GM12864 (cell line): ENCODE measurements at places on chromosomes 6 and 20.

- peak; percentile 62 for DNase-seq
Measured at GRCh38 chr6:37381579-37381978, 27.8 kb downstream of the RNF8 start.

DNA sequence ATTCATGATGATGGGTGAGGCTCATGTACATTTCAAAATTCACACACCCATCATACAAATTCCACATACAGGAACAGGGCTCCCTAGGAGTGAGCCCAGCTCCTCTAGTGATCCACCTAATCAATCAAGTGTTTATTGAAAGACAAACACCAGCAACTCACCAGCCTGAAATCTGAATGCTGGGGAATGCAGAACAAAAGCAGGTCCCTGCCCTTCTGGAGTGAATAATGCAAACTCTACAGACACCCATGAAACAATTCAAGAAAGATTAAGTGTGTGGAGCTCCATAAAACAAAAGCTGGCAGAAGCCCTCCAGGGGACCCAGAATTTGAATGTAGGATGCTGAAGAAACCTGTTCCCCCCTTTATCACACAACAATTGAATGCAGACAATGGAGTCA is 396.7 kb upstream of the JARID2 start:
- no peak for DNase-seq

GRCh38 chr6:5379647-5380242 is 118.4 kb downstream of the FARS2 start:
- peak; percentile 19 for DNase-seq

DNA sequence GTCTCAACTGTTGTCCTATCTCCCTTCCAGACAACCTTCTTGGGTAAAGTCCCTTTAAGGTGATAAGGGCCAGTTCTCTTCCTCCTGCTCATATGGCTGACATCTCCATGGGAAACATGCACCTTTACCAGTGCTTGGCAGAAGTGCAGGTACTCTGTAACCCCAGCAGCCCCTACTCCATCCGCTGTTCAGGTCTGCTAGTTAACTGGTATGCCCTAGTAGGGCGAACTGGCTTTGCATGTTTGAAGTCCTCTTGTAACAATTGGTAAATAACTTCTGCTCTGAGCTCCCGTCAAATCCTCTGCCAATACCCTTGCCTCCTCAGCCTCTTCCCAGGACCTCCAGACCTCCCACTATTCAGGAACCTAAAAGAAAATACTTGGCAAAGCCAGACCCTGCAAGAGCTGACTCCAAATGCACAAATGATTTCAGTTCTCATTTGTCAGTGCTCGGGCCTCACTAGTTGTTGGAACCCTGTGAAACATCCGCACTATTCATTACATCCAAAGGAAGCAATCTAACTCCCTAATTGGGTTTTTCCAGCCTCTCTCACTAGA is 703.7 kb downstream of the MAFB start:
- no peak for DNase-seq

- DNase-seq, result no peak
Measured at GRCh38 chr6:93962566-93962965, 543.2 kb upstream of the EPHA7 start.

GRCh38 chr6:18004256-18004985 is 17.0 kb upstream of the KIF13A start:
- DNase-seq, result no peak

DNA sequence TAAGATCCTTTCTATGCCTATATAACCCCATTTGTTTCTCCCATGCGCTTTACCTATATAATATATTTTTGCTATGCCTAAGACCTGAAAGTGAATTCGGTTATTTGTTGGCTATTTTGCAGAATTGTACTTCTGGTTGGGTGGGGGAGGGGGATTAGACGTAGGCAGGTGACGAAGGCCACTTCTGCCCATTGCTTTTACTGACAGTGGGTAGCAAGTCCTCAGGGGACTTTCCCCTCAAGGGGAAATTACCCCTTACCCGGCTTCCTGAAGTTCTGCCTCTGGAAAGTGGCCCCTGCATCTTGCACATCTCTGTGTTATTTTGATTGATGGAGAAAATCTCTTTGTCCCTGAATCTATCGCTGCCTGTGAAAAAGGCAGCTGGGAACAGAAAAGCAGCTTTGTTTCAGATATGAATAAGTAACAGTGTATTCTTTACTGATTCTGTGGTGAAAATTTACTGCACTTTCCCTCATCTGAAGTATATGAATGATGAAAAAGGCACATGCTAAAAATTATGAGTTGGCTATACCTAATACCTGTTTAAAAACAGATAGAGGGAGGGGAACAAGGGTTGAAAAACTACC is 133.9 kb downstream of the UTRN start:
- no peak for DNase-seq

GRCh38 chr6:132209351-132209750 is 191.9 kb downstream of the MOXD1 start:
- DNase-seq, result no peak

GRCh38 chr6:110999634-111000270 is 17.9 kb downstream of the RPF2 start:
- no peak for DNase-seq

GRCh38 chr6:86856937-86857563 is 80.3 kb upstream of the HTR1E start:
- no peak for DNase-seq

DNA sequence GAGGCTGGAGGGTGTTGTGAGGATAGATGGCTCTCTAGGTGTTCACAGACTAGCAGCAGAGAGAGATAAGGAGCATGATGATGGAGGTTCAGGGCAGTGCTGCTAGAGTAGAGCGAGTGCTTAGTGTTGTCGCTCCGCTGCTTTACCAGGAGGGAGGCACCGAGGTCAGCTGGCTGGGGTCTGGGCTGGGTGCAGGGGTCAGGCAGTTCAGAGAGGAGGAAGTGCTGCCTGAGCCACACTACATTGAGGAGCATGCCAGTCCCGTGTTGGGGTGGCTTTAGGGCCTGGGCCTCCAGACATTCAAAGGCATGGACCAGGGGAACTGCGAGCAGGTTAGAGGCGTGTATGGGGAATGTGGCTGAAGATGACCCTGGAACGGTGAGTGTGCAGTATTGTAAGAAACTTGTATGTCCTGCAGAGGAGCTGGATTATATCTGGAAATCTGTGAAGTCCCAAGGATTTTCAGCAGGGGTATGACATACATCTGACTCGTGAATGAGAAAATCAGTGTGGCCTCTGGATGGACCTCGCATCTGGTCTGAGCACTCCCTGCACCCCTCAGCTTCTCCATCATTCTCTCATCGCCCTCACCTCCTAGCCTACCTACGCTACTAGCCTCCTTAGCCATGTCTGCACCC is 66.9 kb downstream of the IGF2R start:
- no peak for DNase-seq

- DNase-seq, result no peak
Measured at GRCh38 chr6:72669324-72669723, 47.5 kb downstream of the KCNQ5 start.

GRCh38 chr20:23624324-23624691 is 13.4 kb downstream of the CST3 start:
- DNase-seq, result no peak

GRCh38 chr20:5080384-5080877 is 39.3 kb downstream of the PCNA start:
- no peak for DNase-seq

DNA sequence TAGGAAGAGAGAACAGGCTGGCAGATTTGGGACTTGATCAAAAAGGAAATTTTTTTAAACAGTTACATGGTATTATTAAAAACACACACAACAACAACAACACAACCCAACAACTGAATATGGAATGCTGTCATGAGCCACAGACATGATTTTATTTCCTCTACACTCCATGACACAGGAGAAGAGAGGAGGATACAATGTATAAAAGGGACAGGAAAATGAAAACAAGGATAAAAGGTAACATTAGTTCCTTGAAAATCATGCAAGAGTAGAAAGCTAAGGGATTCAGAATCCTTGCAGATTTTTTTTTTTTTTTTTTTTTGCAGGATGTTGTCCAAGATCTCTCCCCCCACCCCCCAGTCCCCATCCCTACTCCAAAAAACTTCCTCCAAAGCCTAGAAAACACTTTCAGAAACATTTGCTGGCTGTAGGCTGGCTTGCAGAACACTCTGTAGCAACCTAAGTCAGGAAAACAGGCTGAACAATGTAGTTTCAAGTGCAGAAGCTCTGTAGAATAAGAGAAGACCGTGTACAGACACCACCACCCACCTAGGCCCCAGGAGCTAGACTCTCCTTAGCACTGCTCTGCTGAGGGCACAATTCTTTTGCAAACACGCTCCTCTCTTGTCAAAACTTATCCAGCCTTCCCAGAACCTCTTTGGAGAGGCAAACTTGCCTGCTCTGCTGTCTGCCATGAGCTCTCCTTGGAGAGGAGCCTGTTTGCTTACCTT is 845 bp downstream of the ZMYND8 start:
- no peak for DNase-seq

- DNase-seq, result no peak
Measured at GRCh38 chr20:32975698-32976674, 28.2 kb downstream of the SUN5 start.

GRCh38 chr6:11976489-11976888 is 35.6 kb upstream of the HIVEP1 start:
- DNase-seq, result no peak

DNA sequence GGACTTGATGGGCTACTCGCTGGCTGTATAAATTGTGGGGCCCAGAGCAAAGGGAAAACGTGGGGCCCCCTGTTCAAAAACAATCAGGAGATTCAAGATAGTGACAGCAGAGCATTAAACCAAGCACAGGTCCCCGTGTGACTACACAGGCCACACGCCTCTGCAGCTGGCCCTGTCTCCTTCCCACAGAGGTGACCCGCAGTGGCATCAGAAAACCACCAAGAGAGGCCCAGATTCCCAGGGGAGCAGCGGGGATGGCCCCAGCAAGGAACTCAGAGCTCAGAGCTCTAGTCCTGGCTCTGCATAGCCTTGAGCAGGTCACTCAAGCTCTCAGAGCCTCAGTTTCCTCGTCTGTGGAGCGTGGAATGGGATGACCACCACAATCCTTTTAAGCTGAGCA is 57.6 kb downstream of the CPNE5 start:
- DNase-seq, result no peak

DNA sequence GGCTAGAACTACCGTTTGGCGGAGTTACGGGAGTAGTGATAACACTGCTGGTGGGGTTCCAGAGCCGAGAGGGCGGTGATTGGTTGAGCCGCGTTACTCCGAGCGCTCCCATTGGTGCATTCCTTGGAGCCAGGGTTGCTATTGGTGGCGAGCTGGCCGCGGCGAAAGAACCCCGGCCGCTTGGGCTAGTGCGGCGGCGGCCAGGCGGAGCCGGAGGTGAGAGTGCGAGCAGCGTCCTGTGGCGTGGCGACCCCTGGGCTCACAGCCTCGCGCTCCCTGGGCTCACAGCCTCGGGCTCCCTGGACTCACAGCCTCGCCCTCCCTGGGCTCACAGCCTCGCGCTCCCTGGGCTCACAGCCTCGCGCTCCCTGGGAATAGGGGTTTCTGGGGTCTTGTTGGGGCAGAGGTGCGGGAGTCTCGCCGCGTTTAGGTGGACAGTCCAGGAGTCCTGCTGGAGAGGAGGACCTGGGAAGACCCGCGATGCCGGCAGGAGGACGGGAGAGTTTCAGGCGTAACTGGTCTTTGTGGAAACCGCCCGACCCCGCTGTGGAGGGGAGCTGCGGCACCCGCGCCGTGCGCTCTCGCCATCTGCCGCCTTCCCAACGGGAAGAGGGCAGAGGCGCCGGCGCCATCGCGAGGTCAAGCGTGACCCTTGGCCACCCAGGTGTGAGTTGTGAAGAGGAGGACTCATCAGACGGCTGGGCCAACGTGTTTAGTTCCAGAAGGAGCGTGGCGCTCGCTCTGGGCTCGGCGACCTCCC is 12.2 kb downstream of the PRDM13 start:
- no peak for DNase-seq

DNA sequence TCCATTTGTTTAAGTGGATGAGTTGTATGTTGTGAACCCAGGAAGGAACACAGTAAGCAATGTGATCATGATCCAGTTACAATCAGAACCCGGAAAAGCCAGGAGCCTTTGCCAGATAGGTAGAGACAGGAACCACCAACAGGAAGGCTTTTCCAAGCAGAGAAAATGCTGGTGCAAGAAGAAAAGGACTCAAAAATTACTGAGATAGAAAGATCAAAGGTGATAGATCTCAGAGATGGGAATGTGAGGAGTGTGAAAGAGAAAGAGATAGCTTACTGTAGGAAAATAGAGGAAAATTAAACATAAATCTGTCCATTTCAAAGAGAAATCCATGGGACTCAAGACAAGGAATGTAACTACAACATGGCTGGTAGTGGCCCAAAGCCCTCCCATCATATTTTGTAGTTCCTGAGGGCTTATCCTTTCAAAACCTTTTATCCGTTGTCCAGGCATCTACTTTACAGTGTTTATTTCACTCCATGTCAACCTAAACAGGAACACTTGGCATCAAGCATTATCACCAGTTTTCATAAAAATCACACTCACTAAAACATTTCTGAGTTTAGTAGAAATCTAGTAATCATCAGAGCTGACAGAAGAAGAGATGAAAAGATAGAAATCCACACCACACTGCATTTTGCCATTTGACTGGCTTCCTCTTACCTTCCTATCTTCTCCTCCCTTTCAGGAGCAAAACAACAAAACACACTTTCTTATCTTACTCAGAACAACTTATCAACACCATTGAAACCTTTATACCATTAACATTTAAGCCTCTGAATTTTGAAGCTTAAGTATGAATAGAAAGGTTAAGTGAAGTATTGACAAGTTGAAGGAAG is 44.5 kb upstream of the STXBP5 start:
- DNase-seq, result no peak

DNA sequence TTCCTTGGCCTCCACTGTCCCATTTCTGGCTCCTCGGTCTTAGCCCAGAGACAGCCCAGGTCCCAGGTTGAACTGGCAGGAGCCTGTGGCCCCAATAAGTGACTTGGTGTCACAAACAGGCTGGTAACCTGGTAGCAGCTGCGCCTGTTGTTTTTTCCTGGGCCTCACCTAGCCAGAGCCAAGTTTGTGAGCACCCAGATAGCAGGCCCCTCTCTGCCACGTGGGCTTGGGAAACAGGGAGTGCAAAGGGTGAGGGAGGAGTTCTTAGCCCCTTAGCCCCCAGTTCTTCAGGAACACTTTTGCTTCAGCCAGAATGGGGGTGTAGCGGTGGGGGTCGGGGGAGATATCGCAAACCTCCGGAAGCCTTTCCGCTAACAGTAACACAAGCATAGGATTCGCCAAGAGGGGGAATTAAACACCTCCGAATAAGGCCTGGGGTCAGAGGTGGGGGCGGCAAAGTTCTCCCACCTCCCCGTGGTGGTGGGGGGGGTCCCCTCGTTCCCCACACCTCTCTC is 760 bp downstream of the C6orf132 start:
- no peak for DNase-seq

GRCh38 chr6:170052991-170053821 is 237.7 kb downstream of the DLL1 start:
- DNase-seq, result no peak

DNA sequence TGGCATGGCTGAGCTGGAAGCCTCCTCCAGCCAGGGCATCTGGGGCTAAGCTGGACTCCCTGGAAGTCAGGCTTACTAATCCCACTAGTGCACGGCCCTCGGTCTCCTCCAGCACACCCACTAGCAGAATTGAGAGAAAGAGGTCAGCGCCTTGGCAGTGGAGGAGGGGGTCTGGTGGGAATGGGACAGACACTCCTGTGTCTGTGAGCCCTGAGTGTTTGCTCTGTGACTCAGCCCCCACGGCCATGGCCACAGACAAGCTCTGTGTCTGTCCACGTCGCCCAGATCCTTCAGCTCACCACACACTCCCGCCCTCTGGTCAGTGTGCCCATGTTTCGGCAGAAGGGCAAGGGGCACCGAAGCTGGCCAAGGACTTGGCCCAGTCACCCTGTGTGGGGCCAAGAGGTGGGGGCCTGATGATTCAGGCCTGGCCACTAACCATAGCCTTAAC is 8.8 kb downstream of the MDFI start:
- no peak for DNase-seq

GRCh38 chr20:20360464-20360863 is 7.4 kb upstream of the INSM1 start:
- DNase-seq, result peak; percentile 16
